ENCODE measurements at places on chromosomes 13 and 19.

DNA sequence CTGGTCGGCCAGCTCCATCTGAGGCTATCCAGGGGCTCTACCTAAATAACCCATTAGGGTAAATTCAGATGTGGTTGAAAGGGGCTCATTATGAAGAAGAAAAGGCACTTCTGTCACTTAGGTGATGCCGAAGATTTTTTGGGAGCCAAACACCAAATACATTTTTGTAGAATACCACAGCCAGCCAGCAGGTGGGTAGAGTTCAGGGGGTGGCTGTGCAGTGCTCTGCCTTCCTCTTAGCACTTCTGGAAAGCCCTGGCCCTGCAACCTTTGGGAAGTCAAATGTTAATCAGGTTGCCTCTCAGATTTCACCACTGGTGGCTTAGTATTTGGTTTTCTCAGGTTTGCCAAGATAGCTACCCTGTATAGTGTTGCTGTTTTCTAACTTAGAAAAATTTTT is 18.5 kb upstream of the GPR18 start:
- no peak for DNase-seq

DNA sequence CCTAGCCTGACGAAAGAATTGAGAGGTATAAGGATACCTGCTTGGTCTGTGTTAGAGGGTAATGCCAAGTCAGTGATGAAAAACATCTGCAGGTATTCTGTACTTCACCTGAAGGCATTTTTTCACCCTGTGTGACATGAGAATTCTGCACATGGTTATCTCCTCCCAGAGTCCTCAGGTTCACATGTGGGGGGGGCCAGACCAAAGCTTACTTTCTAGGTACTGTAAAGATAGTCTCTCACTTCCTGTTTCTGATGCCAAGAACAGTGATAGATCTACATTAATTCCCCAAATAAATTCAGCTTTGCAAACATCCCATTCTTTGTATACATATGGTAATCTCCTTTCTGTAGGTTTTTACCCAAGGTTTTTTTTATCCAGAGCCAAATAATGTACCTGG is 53.4 kb downstream of the GPC6 start:
- DNase-seq, result no peak

GRCh38 chr13:59236944-59237343 is 926.8 kb downstream of the DIAPH3 start:
- no peak for DNase-seq

GRCh38 chr19:18869781-18870530 is 26.0 kb downstream of the CERS1 start:
- DNase-seq, result no peak

GRCh38 chr13:32124743-32125142 is 93.2 kb downstream of the FRY start:
- no peak for DNase-seq

GRCh38 chr19:42412227-42412626 is 15.0 kb downstream of the LIPE start:
- no peak for DNase-seq

GRCh38 chr13:46604226-46604990 is 51.4 kb downstream of the LRCH1 start:
- no peak for DNase-seq

- no peak for DNase-seq
Observed at GRCh38 chr19:50449236-50449899, 16.7 kb downstream of the MYBPC2 start.

DNA sequence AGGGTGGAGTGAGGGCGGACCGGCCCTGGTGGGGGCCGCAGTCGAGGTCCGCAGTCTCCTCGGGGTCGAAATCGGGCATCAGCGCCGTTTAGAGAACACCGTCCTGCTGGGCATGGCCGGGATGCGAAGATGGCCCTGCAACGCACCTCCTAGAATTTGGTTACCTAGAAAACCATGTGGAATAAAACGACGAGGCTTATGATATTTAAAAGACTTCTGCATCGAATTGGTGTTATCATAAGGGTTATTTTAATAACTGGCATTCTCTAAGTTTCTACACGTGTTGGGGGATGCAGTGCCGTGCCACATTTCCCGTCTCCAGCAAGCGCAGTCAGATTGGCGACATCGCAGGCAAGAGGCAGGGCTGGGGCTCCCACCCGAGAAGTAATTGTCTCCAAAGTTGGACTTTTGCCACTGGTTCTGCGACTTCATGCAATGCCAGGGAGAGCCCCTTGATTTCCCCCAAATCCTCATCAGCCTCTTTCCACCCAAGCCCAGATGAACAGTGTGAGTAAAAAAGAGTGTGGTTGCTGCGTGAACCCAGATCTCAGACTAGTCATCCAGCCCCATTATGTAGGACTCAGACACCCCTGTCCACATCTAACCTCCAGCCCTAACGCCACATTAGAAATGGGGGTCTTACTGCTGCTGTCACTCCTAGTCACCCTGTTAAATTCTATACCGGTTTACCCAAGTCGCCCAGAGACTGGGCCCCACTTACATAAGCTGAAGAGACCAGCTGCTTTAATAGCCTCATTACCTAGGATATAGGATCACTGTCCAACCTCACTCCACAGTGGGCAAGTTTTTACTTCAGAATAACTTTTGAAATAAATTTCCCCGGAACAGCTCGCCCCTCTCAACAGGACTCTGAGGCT is 571 bp upstream of the DHRS12 start:
- no peak for DNase-seq
